Stimulated activated CD4-positive, alpha-beta T cell treated with anti-CD3 and anti-CD28 coated beads, Interleukin-2, amount 100 ng/mL, for 4 hours (primary cell): ENCODE measurements at places on chromosomes 12 and 14.

GRCh38 chr12:51428256-51428655, 3.6 kb downstream of the SLC4A8 start:
- DNase-seq = no peak

- no peak for DNase-seq
Measured at GRCh38 chr14:102474934-102475333, 34.6 kb downstream of the ANKRD9 start.

DNA sequence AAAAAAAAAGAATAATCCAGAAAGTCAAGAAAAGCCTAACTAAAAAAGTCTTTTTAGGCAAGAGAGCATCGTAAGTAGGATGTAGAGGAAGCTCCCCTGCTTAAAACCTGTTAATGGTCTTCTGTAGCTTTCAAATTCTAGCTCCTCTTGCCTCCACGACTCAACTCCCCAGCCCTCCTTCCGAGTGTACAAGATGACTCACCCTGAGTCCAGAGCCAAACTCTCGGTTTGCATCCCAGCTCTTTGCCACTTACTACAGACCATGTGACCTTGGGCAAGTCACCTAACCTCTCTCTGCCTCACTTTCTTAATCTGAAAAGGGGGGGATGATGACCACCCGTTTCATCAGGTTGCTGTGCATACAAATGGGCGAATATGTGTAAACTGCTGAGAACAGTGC, 460.4 kb downstream of the DPF3 start:
- DNase-seq = no peak

DNA sequence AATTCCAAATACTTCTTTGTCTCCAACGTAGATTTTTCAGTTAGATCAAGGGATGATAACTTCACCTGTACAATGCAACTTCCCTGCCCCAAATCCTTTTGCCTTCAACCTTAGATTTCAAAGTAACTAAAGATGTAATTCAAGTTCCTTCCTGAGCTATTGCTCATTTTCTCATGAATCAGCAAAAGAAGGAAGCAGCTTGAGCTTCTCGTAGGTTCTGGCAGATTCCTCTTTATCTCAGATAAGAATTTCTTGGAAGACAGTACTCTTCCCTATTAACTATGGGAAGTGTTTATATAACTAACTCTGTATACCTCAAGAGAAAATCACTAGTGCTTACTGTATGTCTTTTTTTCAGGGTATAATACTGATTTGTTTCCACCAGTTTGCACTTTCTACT, 203.8 kb downstream of the RASSF9 start:
- no peak for DNase-seq

- no peak for DNase-seq
Measured at GRCh38 chr14:64673748-64674147, 30.5 kb upstream of the PLEKHG3 start.

DNA sequence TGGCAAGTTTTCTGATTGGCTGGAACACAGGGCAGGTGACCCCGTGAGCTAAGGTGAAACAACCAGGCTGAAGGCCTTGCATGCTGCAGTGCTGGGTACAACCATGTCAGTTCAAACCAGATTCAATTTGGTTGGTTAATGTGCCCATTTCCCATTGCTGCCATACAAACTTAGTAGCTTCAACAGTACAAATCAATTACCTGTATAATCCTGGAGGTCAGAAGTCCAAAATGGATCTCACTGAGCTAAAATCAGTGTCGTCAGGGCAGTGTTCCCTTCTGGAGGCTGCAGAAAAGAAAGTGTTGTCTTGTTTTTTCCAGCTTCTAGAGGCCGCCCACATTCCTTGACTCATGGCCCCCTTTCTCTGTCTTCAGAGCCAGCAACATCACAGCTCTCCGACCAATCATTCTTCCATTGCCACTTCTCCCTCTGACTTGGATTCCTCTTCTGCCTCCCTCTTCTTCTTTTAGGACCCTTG, 221.7 kb downstream of the ZFP36L1 start:
- DNase-seq = no peak

DNA sequence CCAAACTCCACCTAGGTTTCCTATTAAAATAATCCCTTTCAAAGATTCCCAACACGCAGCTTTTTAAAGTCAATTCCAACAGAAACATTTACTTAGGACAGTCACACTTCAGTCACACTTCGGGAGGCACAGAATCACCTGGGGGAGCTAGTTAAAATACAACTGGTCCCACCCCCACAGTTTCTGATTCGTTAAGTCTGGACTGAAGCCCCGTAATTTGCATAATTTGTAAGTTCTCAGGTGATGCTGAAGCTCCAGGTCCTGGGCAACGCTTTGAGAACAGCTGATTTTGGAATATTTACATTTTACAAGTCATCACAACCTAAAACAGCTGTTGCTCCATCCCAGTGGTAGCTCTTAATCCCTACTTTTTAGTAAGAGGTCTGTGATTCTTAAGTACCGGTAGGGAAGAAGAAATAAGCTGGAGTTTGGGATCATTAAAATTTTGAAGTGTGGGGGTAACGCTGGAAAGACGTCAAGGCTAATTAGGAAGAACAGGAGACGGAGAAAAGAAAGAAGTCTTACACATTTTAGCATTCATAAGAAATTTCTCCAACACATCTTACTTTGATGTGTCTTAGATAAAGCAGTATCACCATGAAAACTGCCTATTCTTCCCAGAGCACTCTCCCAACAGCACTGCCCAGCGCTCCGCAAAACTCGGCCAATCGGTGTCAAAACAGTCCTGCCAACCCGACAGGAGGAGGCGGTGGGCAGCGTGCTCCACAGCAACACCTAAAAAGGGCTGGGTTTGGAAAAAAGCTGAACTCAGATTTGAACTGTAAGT, 1.1 kb downstream of the IPO8 start:
- no peak for DNase-seq

DNA sequence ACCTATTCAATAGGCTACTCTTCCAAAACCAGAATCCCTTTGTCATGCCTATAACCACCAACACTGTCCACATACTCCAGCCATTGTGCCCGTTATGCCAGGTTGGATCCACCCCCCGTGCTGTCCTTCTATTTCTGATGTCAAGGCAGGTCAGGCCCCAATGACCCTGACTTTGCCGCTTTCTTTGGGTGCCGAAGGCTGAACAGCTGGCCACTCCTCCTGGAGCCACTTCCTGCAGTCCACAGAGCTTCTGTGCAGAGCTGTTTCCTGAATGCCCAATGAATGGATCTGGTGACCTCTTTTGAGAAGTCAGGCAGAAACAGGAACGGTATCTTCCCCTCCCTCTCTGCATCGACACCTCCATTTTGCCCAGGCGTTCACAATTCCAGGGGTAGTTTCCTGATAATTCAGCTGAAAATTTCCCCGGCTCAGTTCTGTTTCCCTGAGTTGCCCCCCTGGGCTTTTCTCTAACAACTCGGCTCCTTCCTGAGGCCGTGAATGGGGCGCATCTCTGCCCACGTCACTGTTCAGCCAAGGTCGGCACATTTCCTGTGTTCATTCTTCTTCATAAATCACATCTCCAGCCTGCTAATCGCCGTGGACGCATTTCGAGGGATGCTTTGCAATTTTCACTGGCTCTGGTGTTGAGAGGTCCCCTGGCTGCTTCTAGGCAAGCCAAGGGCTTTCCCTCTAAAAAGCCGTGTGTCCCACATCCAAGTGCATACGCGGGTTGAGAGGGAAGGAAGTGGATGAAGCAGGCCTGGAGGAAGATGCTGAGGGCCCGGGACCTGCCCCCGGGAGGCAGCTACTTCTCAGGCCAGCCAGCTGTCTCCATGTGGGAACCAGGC, 86.5 kb downstream of the PAPOLA start:
- no peak for DNase-seq

GRCh38 chr12:62632411-62632918, 165.8 kb downstream of the MON2 start:
- DNase-seq = no peak

DNA sequence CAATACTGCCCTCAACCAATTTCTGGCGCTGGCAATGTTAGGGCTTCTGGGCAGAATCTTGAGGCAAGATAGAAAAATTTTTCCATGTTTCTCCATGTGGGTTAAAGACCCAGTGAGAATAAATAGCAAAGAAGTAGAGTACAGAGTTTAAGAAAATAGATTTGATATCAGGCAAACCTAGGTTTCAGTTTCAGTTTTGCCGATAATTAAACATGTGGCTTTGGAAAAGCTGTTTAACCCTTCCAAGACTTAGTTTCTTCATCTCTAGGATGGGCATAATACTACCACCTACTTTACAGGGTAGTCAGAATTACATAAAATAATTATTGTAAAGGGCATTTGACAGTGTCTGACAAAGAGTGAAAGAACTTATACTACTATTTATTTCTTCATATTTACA, 360.4 kb downstream of the PCNX1 start:
- no peak for DNase-seq
